ENCODE measurements at places on chromosomes 13 and 19.

DNA sequence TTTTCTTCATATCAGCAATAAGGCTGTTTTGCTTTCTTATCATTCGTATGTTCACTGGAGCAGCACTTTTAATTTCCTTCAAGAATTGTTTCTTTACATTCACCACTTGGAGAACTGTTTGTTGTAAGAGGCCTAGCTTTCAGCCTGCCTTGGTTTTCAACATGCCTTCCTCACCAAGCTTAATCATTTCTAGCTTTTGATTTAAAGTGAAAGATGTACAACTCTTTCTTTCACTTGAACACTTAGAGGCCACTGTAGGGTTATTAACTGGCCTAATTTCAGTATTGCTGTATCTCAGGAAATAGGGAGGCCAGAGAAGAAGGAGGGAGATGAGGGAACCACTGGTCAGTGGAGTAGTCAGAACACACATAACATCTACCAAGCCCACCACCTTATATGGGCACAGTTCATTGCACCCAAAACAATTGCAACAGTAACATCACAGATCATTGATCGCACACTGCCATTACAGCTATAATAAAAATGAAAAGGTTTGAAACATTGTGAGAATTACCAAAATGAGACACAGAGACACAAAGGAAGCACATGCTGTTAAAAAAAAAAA, 181.4 kb upstream of the TUBA3C start:
- no peak for DNase-seq

DNA sequence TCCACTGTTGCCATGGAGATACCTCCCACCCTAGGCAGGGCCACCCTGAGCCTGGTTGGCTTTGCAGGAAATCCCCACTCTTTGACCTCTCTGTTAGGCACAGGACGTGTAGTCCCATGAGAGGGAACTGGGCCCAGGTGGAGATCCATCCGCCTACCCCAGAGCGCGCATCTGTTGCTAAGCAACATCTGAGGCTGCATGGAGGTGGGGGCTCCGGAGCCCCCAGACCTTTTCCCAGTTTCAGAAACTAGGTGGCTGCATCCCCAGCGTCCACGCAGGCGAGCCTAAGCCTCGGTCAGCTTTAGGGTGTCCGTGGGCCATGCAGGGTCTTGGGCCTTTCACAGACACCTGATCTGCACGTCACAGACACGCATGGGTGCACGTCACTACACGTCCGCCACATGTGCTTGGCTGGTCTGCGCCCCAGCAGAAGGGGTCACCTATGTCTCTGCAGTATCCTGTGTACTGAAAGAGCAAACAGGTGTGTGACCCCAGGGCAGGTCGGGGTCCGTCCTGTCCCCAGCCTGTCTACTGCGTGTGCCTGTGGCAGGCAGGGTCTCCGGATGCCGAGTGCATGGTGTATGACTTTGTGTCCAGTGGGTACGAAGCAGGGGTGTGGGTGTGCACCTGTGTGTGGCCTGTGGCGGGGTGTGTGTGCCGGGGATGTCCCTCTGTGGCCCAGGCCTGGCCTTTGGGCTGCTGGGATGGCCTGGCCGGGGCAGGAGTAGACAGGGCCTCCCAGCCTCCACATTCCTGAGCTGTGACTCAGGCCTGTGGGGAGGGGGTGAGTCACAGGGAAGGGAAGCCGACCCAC, 4.1 kb upstream of the CIRBP start:
- DNase-seq, result no peak

- no peak for DNase-seq
These were observed 3.3 kb downstream of the CRB3 start for GRCh38 chr19:6467384-6467783.

GRCh38 chr19:3544742-3545668, 6.0 kb downstream of the TEKTIP1 start:
- peak; percentile 71 for DNase-seq

GRCh38 chr13:36353001-36353400, 6.8 kb upstream of the SPART start:
- DNase-seq, result no peak

DNA sequence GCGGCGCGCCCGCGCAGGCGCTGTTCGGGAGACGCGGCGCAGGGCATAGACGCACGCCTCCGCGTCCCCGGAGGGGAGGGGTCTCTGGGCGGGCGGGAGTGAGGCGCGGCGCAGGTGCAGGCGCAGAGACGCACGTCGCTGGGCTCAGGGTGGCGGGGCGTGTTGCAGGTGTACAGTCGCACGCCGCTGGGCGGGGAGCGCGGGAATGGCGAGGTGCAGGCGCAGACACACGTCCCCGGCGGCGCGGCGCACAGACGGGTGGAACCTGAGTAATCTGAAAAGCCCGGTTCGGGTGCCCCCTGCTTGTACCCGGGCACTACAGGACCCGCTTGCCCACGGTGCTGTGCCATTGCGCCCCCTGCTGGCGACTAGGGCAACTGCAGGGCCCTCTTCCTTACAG, 44.7 kb downstream of the PLPP2 start:
- DNase-seq, result no peak

DNA sequence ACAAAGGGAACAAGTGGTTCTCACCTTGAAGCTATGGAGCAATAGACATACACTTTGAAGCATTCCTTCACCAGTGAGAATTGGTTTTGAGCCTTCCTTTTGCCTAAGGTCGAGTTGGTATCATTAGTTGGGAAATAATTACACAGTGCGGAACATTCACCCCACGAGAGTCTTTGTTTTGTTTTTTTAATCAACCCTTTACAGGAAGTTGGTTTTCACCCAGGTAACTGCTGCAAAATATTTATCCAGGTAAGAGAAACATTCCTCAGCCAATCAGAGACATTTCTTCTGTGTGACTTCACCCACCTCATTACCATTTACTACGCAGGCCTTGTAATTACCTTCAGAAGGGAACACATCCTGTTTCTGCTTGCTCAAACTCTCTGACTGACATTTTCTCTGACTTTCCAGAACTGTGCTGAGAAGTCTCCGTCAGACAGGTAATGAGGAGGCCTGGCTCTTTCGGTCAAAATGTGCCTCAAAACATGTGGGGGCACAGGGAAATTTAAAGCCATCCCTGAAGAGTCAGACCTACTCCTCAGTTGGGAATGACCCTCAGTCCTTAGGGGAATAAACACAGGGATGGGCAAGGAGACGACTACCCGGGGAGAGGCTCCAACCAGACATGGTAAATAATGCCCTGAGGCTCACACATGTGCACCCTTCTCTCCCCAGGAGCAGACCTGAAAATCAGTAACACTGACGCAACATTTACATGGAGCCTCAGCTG, 22.7 kb upstream of the SERP2 start:
- DNase-seq, result no peak

DNA sequence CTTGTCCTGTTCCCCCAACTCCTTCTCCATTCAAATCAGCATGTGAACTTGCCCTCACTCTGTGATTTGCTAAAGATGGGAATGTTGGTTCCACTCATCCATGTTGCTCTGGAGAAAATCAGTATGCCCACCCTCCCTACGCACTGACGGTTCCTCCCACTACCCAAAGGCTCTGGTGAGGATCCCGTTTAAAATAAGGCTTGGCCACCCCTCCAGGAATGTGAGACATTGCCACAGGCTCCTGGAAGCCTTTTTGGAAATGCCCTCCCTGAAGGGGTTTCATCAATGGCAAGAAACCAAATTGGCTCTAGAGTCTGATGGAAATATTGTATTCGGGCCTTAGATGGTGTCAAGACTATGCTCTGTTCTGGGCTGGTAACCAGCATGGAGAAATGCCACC, 187.3 kb downstream of the USP12 start:
- DNase-seq, result no peak

DNA sequence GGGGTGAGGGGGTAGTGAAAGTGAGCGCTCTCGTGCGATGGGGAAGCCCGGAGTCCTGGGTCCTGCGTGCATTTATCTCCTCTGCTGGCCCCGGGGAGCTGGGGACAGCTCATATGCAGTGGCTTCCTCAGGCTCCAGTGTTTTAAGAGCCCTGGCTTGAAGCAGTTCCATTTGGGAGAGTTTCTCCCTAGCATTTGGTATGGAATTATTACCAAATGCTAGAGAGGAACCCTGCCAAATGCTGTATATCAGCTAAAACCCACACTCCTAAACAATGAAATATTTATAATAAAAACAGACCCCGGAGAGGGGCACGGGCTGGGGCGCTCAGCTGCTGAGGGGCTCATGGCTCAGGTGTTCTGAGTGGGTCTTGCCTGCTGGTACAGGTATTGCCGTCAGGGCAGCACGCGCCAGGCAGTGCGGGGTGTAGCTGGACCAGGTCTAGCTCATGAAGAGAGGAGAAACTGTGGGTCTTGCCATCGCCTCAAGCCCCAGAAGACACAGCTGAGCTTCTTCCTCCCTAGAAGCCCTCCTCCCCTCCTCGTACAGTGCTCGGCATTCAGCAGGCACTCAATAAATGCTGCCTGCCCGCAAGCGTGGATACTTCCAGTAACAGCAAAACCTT, 163.6 kb upstream of the ZNF536 start:
- no peak for DNase-seq

GRCh38 chr19:34327851-34328250, 37.1 kb upstream of the GPI start:
- no peak for DNase-seq

DNA sequence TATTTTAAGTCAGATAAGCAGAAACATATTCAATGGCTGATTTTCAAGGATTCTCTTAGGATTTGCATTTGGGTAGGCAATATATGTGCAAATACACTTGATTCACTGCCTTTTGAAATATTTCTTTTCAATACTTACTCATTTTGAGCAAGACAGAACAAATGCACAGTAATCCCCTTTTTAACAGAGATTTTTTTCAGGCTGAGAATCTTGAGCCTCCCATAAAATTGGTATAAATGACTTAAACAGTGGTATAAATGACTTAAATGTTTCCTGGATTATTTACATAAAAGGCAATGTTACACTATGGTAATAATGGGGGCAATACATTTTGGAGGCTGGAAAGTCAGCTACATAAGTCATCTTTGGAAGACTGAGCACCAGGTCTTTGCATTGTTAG, 389.0 kb downstream of the OLFM4 start:
- no peak for DNase-seq

DNA sequence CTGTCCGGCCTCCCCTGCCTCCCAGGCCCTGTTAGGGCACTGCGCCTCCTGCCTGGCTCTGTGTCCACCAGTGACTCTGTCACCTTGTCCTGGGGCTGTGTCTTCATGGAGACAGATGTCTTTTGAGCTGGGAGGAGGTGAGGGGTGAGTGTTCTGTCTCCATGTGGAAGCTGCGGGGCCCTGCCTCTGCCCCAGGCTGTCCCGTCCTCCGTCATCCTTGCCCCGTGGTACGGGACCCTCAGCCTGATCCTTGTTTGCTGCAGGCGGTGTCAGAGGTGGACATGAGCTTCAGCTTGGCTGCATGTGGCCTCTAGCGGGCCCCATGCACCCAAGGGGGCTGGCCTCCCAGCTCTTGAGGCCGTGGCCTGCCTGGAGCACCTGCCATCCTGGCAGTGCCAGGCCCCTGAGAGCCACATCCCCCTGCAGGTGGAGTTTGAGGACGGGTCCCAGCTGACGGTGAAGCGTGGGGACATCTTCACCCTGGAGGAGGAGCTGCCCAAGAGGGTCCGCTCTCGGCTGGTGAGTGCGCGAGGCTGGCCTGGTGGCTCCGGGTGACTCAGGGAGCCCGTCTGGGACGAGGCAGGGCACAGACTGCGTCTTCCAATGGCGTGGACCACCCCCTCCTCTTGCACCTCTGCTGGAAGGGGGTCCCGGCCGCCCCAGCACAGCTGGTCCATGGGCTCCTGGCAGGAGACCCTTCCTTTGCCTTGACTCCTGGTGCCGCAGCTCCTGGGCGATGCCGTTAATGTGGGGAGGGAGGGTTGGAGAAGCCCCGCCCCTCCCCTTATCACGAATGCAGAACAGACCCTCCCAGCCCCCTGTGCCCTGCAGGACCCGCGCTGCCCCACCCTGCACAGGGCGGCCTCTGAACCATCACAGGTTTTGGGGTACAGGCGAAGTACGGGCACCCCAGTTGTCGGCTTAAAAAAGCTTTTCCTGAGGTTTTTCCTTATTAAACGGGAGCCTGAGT, 181.3 kb downstream of the KDM4B start:
- DNase-seq, result no peak

GRCh38 chr13:29884671-29885430, 34.4 kb upstream of the UBL3 start:
- DNase-seq, result no peak

- no peak for DNase-seq
These were observed 205.1 kb upstream of the STARD13 start for GRCh38 chr13:33490461-33491327.

DNA sequence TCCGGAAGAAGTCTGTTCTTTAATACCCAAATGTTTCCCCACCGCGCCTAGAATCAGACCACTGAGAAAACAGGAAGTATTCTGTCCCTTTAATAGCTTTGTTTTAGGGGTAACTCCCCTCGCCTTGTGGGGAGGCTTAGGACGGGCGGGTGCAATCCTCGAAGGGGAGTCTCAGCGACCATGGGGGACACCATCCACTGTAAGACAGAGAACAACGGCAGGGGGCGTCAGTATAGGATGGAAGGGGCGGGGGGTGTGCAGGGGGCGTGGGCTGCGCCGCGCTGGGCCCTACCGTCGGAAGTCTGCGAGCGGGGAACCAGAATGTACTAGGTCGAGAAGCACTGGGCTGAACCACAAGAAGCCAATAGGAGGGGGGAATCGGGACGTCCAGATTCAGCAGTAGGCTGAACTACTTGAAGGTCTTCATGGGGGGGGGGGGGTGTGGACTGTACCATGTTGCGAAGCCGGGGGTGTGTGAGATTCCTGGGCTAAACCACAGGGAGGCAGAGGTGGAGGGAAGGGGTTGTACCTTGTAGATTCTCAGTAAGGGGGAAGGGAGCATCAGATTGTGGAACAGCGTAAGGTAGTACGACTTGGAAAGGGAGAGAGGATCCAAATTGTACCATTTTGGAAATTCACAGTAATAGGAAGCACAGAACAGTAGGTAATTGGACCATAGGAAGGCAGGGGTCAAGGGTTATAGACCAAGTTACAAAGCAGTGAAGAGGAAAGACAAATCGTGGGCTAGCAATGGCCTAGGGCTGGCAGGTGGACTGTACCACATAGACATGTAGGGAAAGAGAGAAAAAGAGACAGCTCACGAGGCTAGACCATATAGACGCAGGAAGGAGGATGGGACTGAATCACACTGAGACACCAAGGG, 1.0 kb upstream of the DBP start:
- DNase-seq, result peak; percentile 83

DNA sequence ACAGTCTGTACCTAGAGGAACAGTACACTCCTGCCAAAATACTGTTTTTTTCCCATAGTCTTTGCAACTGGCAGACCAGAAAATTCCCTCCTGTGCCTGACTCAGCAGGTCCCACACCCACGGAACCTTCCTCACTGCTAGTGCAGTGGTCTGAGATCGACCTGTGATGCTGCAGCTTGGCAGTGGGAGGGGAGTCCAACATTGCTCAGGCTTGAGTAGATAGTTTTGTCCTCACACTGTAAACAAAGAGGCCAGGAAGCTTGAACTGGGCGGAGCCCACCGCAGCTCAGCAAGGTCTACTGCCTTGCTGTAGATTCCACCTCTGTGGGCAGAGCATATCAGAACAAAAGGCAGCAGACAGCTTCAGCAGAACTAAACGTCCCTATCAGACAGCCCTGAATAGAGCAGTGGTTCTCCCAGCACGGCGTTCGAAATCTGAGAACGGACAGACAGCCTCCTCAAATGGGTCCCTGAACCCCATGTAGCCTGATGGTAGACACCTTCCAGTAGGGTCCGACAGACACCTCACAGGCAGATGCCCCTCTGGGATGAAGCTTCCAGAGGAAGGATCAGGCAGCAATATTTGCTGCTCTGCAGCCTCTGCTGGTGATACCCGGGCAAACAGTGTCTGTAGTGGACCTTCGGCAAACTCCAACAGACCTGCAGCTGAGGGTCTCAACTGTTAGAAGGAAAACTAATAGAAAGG, 92.7 kb downstream of the SUCLA2 start:
- DNase-seq, result no peak

- no peak for DNase-seq
These were observed 4.1 kb downstream of the ACP4 start for GRCh38 chr19:50794074-50794875.

Measured in T-cell (primary cell).